ENCODE measurements at places on chromosomes 13 and 19.
A peak's percentile ranks its signal among the peaks of the same experiment; 100 is the strongest.

GRCh38 chr19:33473653-33474305 lies 47.8 kb downstream of the PEPD start:
- no peak for DNase-seq

GRCh38 chr19:5001615-5002014 lies 32.7 kb downstream of the KDM4B start:
- peak; percentile 16 for DNase-seq

DNA sequence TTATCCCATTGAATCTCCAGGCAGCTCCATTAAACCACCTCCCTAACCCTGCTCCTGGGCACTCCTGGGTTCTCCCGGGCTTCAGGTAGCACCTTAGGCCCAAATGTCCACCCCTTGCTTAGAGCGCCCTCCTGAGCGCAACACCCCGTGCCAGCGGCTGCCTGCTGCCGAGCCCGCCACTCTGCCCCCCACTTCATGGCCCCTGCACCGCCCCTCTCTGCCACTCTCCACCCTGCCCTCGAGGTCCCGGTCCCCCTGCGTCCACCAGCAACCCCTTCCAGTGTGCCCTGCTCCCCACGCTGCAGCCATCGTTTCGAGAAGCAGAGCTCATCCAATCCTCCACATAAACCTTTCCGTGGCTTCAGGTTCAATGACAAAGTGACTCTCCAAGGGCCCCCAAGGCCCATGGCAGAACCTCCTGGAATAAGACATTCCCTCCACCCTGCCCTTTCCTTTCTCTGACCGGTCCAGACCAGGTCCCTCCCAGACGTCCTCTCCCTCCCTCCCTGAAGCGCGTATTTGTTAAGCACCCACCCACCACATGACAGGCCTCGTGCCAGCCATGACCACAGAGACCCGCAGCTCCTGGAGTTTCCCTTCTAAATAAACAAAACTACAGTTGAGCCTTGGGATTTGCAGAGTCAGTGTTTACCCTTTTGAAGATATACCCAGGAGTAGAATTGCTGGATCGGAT lies 66.6 kb downstream of the ARHGEF18 start:
- DNase-seq = no peak

DNA sequence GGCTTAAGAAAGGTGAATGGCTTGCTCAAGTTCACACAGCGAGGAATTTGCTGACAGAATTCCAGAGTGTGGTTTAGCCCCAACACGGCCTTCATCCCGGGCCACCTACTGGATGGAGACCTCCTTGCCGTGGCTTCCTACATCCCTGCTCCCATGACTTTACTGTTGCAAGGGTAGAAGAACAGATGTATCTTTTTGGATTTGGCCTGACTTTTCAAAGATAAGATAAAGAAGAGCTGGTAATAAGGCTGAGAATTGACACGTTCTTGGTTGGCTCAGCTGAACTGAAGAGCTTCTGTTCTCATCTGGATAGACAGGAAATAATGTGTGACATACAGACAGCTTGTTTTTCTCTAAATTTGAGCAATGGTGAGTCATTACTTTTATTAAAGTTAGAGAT lies 113.1 kb downstream of the KLF5 start:
- DNase-seq = no peak

DNA sequence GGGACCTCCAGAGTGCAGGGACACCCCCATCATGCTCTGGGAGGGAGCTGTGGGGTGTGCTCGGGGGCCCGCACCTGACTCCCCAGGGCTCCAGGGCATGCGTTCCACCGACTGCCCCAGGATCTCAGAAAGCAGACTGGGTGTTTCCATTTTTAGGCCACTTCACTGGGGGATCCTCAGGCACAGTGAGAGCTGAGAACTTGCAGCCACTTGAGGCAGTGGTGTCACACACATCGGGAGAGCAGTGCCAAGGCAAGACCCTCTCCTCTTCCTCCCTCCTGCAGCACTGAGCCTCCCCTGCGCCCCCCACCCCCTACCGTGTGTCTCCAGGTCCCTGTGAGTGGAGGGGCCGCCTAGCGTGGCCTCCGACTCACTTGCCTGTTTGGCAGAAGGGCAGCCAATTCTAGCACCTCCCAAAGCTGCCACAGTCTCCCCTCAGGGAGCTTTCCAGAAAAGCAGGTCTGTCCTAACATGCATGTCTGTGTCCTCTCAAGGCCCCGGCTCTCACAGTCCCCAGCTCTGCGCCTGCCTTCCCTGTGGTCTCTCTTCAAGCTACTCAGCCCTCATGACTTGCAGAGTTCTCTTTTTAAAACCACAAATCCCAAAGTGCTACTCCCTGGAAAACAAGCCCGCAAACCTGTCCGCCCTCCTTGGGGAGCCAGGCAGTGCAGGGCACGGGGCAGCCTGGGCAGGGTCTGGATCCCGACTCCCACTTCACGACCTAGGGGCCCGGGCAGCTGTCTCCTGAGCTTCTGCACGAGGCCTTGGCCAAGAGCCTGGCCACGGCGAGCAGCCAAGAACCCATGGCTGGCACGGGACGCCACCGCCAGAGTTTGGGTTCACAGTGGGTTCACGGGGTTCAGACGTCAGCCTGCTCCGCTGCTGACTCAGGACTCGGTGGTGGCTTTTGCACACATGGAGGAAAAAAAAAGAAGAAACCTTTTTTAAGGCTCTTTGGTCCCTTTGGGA lies 94.1 kb downstream of the STK24 start:
- DNase-seq = no peak

- no peak for DNase-seq
These were observed 811 bp upstream of the PRMT1 start for GRCh38 chr19:49676136-49676783.

DNA sequence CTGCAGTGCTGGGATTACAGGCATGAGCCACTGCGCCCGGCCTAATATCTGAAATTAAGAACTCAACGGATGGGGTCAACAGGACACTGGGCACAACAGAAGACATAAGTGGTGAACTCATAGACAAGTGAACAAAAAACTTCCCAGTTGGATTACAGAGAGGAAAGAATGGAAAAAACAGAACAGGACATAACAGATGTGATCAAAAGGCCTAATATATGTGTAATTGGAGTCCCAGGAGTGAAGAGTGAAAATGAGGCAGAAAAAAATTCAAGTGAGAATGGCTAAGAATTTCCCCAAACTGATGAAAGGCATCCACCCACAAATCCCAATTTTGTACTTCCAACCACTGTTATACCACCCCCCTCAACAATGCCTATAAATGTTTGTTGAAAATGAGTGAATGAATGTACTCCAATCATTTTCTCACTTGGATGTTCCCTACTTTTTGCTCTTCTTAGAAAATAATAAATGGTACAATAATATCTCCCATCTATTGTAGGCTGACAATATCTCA lies 18.3 kb upstream of the ANGPTL8 start:
- no peak for DNase-seq

DNA sequence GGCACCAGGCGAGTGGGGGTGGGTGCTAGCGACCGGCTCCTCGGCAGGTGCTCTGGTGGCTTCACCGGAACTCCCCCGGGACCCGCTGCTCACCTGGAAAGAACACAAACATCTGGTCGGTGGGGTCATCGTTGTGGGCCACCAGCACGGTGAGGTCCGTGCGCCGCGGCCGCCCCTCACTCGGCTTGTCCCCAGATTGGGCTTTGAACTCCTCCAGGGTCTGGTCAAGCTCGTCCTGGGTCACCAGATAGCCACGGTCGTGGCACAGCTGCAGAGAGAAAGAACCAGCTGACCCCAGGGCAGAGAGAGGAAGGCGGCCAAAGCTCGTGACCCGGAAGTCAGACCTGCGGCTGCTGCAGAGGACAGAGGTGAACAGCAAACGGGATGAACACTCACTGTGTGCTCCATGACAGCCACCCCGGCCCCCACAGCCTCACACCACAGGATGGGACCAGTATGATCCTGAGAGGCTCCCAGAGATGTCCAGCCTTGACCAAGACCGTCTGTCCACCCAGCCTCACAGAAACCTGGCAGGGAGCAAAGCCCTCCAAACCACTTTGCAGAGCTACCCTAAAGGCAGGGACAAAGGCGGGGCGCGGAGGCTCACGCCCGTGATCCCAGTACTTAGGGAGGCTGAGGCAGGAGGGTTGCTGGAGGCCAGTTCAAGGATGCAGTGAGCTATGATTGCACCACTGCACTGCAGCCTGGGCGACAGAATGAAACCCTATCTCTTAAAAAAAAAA lies 1.2 kb downstream of the POLR2E start:
- DNase-seq = no peak

GRCh38 chr13:23643338-23644125 lies 73.3 kb downstream of the TNFRSF19 start:
- no peak for DNase-seq

GRCh38 chr13:111346101-111346680 lies 25.7 kb downstream of the TEX29 start:
- no peak for DNase-seq

DNA sequence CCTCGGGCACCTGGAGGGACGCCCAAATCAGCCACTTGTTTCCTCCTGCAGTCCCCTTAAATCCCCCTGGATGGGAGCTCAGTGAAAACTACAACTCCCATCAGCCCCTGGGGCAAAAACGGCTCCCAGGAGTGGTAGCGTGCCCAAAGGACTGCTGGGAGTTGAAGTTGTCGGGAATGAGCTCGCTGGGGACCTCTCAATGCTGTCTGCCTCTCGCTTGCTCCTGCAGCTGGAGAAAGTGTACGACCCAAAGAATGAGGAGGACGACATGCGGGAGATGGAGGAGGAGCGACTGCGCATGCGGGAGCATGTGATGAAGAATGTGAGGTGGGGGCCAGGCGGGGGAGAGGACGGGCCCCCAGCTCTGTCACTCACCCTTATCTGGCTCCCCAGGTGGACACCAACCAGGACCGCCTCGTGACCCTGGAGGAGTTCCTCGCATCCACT lies 14.7 kb upstream of the DHDH start:
- no peak for DNase-seq

DNA sequence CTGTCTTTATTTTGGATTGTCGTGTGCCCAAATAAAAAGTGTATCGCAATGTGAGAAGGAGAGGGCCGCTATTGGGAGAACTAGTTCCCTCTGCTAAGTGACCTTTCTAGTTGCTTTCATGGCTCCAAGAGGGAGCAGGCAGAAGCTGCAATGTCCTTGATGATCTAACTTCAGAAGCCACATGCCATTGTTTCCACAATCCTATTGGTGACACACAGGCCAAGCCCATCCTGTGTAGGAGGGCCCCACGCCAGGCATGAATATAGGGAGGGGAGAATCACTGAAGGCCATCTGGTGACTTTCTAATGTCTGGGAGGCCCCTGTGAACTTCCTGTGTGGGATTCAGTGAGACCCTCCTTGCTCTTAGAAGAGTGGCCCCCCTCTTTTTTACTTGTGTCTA lies 47.8 kb upstream of the KPNA3 start:
- DNase-seq = no peak

- no peak for DNase-seq
These were observed 77.9 kb downstream of the GNG7 start for GRCh38 chr19:2624537-2625091.

DNA sequence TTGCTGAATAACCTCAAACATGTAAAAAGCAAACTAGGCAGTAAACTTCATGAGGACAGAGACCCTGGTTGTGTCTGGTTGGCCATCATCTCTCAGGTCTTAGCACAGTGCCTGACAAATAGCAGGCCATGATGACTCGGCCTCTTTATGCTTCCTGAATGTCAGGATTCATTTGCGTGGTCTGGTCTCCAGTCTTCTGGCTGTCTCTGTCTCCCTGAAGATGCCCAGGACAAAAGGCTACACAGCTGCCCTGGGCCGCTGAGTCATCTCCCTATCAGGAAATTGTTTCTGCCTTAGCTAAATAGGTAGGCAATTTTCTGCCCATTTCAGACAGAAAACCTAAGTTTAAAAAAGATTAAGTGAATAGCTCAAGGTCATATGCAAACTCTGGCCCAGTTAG lies 84.1 kb upstream of the FNDC3A start:
- DNase-seq = no peak

DNA sequence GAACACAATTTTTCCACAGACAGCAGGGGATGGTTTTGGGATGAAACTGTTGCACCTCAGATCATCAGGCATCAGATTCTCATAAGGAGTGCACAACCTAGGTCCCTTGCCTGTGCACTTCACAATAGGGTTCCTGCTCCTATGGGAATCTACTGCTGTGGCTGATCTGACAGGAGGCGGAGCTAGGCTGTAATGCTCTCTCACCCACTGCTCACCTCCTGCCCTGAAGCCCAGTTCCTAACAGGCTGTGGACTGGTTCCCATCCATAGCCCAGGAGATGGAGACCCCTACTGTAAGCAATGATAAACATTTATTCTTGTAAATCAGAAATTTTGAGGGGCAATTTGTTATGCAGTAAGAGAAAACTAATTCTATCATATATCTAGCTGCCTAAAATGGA lies 1234.7 kb downstream of the SLITRK1 start:
- no peak for DNase-seq

GRCh38 chr13:95564091-95564490 lies 11.6 kb downstream of the CLDN10 start:
- DNase-seq = no peak

- peak; percentile 45 for DNase-seq
These were observed 454 bp downstream of the BLVRB start for GRCh38 chr19:40465025-40465556.

GRCh38 chr13:91142572-91142971 lies 204.9 kb upstream of the MIR17HG start:
- DNase-seq = no peak

GRCh38 chr19:34838248-34838647 lies 65.2 kb upstream of the ZNF599 start:
- peak; percentile 3 for DNase-seq

- no peak for DNase-seq
These were observed 191.0 kb downstream of the SHISA2 start for GRCh38 chr13:25860862-25861261.

DNA sequence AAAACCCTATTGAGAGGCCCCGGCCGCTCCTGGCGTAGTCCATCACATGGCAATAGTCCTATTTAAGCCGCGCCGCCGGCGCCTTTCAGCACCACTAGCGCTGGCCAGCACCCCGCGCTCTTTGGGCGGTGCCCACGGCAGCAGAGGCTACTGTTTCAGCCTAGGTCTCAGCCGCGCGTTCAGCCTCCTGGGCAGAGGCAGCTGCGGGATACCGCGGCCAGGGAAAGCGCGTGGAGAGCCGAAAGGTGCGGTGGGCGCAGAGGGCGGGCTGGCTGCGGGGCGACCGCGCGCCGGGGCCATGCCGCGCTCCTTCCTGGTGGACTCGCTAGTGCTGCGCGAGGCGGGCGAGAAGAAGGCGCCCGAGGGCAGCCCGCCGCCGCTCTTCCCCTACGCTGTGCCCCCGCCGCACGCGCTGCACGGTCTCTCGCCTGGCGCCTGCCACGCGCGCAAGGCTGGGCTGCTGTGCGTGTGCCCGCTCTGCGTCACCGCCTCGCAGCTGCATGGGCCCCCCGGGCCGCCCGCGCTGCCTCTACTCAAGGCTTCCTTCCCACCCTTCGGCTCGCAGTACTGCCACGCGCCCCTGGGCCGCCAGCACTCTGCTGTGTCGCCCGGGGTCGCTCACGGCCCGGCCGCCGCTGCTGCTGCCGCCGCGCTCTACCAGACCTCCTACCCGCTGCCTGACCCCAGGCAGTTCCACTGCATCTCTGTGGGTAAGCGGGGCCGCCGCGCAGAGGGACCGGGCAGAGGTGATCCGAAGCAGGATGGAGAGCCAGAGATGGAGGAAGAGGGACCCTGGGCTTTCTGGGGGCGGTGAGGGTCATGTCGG lies at the start of gene GSX1:
Gene GSX1, plus strand, starts transcription at position 91 of the 826 bp plus-strand sequence. Its CDS starts 208 bp downstream, at position 299.
- DNase-seq = peak; percentile 29

DNA sequence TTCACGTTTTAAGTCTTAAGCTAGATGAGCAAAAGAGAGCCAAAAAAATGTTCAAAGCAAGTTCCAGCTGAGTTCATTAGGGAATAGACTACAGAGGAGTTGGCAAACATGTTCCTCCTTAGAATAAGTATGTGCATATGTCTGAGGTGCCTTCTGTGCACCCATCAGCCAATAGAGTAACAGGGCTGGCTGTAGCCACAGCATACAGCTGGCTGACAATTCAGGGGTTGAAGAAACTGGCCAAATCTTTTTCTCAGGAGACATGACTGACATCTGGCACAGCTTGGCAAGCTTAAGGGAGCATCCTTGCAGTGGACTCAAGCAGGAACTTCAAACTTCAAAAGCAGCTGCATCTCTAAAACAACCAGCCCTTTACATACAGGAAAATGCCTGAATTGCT lies 414.8 kb upstream of the PCDH20 start:
- no peak for DNase-seq

Data from pons (tissue), 1 donor.